ENCODE measurements at places on chromosomes 16 and 17. TPM values are rescaled to one million over a fixed set of nuclear protein-coding genes. Genes with fewer than 3 reads are reported as not detected.

DNA sequence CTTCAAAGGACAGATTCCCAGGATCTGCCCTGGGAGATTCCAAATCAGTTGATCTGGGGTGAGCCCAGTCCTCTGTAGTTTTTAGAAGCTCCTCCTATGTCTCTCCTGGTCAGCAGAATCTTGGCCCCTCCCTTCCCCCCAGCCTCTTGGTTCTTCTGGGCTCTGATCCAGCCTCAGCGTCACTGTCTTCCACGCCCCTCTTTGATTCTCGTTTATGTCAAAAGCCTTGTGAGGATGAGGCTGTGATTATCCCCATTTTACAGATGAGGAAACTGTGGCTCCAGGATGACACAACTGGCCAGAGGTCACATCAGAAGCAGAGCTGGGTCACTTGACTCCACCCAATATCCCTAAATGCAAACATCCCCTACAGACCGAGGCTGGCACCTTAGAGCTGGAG, 840 bp upstream of the CDH5 start:
- H3K4me3 ChIP-seq: no peak overlapping the region
- H3K36me3 ChIP-seq: no peaks in the 10 kb centered on the region
- DNase-seq: peak; percentile 85
- H3K27me3 ChIP-seq: peaks cover 26% of the 10 kb centered on the region

DNA sequence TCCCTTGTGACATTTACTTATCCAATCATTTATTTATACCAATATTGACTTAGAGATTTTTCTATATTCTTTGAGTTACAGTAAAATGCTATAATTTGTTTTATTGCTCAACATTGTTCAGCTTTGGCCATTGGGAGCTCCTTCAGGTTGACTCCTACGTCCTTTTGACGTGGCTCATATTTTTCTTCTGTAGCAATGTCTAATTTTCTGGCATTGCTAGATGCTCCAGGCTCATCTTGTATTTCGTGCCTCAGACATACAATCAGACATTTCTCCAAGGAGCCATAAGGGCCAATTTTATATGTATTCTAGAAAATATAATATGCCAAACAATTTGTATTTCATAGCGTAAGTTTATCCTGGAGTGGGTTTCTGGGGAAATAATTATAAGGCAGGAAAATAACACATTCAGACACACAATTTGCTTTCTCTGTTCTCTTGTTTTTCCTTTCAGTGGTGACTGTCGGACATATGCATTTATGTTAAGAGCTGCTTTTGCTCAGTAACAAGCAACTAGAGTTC, 355.1 kb upstream of the MON1B start:
- H3K27me3 ChIP-seq: no peaks in the 10 kb centered on the region
- H3K36me3 ChIP-seq: no peaks in the 10 kb centered on the region
- no peaks in the 10 kb centered on the region for H3K4me1 ChIP-seq

DNA sequence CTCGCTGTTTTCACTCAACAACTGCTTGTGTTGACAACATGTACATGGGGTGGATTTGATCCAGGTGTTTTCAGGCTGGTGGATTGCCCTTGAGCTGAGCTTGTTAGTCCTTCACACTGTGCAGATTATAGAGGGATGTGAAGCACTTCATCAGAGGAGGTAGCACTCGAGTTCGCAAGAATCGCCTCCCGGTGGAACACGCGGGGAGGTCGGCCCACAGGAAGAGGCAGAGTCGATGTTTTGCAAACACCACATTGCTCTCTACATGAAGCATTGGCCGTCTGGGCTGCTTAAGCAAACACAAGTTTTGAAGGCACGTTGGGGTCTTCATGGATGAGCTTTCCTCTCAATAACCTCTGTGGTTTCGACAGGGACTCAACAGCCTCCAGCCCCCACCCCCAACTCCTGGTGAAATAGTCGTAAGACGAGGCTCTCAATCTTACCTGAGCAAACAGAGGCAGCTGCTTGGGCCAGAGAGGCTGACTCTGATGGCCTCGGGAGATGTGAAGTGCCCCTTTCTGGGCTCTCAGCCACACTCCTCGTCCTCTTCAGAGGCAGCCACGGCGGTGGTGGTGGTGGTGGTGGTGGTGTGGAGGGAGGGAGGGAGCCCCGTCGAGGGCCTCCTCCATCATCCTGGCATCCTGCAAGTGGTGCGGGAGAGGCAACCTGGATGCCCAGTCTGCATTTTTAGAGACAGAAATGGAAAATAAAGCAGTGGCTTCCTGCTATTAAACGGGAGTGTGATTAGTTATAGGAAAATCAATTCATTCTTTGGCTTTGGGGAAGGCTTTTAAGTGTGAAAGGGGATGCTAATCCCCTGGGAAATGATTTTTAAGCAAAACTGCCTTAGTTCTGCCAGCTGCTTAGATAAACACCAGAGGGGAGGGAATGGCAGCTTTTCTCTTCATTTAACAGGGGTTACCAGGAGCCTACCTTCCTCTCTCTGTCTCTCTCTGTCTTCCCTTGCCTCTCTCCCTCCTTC, 552.5 kb upstream of the EEF2KMT start:
- no peak overlapping the region for H3K4me3 ChIP-seq
- no peaks in the 10 kb centered on the region for H3K4me1 ChIP-seq
- no peak overlapping the region for H3K27ac ChIP-seq
- no peaks in the 10 kb centered on the region for H3K36me3 ChIP-seq
- no peaks in the 10 kb centered on the region for H3K27me3 ChIP-seq

DNA sequence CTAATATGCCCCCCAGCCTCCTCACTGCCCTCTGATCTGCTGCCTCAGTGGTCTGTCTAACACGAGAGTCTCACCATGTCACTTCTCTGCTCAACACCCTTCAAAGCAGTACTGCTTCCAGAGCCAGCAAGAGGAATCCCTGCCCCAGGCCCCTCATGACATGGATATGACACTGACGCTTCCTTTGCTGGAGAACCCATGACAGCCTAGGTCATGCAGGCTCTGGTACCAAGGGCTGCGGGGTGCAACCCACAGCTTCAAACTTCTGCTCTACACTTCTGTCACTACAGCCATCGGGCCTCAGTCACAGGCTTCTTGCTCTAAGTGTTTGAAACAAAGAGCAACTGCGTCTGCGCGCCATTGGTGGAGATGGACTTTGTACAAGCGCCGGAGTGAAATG, 32.6 kb upstream of the DLX4 start:
- peaks cover 16% of the 10 kb centered on the region for H3K27me3 ChIP-seq
- no peak overlapping the region for H3K27ac ChIP-seq
- no peak overlapping the region for H3K4me3 ChIP-seq
- DNase-seq: no peak
- no peaks in the 10 kb centered on the region for H3K4me1 ChIP-seq

- peak overlapping the region; percentile 86 for H3K4me3 ChIP-seq
- peak; percentile 94 for DNase-seq
- no peaks in the 10 kb centered on the region for H3K36me3 ChIP-seq
- H3K27ac ChIP-seq: no peak overlapping the region
- H3K4me1 ChIP-seq: peaks cover 13% of the 10 kb centered on the region
Observed at GRCh38 chr17:74749279-74750038, 1.0 kb downstream of the NHERF1 start.

- H3K27me3 ChIP-seq: no peaks in the 10 kb centered on the region
- H3K27ac ChIP-seq: peak overlapping the region; percentile 68
- H3K4me3 ChIP-seq: no peak overlapping the region
Observed at GRCh38 chr16:12119562-12119961, 143.0 kb downstream of the SNX29 start.

GRCh38 chr16:67528222-67528869, at the start of gene RIPOR1:
RIPOR1 (plus strand) TSS chr16:67528829; CDS start chr16:67538447, 9,618 bp downstream.
- peaks cover 27% of the 10 kb centered on the region for H3K4me1 ChIP-seq
- H3K27ac ChIP-seq: peak within 1 kb of the TSS; percentile 70
- peaks cover 4% of the 10 kb centered on the region for H3K36me3 ChIP-seq
- H3K4me3 ChIP-seq: peak within 1 kb of the TSS; percentile 95

DNA sequence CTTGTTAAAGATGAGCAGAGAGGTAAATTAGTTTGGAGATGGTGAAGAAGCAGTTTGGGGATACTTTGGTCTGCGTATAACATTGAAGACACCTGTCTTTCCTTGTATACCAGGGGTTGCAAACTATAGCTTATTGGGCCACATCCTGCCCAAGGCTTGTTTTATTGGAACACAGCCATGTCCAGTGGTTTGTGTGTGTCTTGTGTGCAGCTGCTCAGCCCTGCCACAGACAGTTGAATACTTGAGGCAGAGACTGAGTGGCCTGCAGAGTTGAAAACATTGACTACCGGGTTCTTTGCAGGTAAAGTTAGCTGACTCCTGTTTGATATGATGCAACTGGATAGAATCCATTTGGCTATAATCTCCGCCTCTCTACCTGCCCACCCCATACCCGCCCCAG, 224.4 kb downstream of the PRKCA start:
- H3K4me3 ChIP-seq: no peak overlapping the region
- H3K4me1 ChIP-seq: peaks cover 21% of the 10 kb centered on the region
- no peaks in the 10 kb centered on the region for H3K27me3 ChIP-seq
- no peak overlapping the region for H3K27ac ChIP-seq

- no peak overlapping the region for H3K4me3 ChIP-seq
- peak overlapping the region; percentile 87 for H3K27ac ChIP-seq
- no peaks in the 10 kb centered on the region for H3K27me3 ChIP-seq
- DNase-seq: peak; percentile 97
Observed at GRCh38 chr17:1002771-1003555, 6.0 kb downstream of the TIMM22 start.

- no peak overlapping the region for H3K4me3 ChIP-seq
- no peaks in the 10 kb centered on the region for H3K36me3 ChIP-seq
- H3K27me3 ChIP-seq: no peaks in the 10 kb centered on the region
- H3K4me1 ChIP-seq: peaks cover 11% of the 10 kb centered on the region
Observed at GRCh38 chr17:39219647-39220154, 6.0 kb downstream of the STAC2 start.

GRCh38 chr16:88782454-88783390, 2.3 kb downstream of the PIEZO1 start:
- peak overlapping the region; percentile 82 for H3K4me3 ChIP-seq
- peak; percentile 99 for DNase-seq
- no peaks in the 10 kb centered on the region for H3K36me3 ChIP-seq

- no peaks in the 10 kb centered on the region for H3K27me3 ChIP-seq
- peaks cover 20% of the 10 kb centered on the region for H3K4me1 ChIP-seq
- DNase-seq: no peak
- H3K36me3 ChIP-seq: no peaks in the 10 kb centered on the region
- no peak overlapping the region for H3K4me3 ChIP-seq
Observed at GRCh38 chr16:74608944-74609343, 2.0 kb upstream of the GLG1 start.

- H3K36me3 ChIP-seq: no peaks in the 10 kb centered on the region
- H3K4me1 ChIP-seq: no peaks in the 10 kb centered on the region
- no peak overlapping the region for H3K4me3 ChIP-seq
- H3K27me3 ChIP-seq: peaks cover 18% of the 10 kb centered on the region
- no peak overlapping the region for H3K27ac ChIP-seq
- DNase-seq: peak; percentile 77
Observed at GRCh38 chr16:83878838-83879237, 20.1 kb upstream of the MLYCD start.

TBC1D3C gene
- not detected for total RNA-seq

ZPBP2 gene
- not detected for total RNA-seq

PTX4 gene
- not detected for total RNA-seq

PRSS22 gene
- total RNA-seq: not detected

OR3A1 gene
- not detected for total RNA-seq

MYH13 gene
- not detected for total RNA-seq
